ENCODE measurements at places on chromosomes 6 and 20.

- DNase-seq: no peak
These were observed 669.7 kb upstream of the AGPAT4 start for GRCh38 chr6:161943561-161943960.

DNA sequence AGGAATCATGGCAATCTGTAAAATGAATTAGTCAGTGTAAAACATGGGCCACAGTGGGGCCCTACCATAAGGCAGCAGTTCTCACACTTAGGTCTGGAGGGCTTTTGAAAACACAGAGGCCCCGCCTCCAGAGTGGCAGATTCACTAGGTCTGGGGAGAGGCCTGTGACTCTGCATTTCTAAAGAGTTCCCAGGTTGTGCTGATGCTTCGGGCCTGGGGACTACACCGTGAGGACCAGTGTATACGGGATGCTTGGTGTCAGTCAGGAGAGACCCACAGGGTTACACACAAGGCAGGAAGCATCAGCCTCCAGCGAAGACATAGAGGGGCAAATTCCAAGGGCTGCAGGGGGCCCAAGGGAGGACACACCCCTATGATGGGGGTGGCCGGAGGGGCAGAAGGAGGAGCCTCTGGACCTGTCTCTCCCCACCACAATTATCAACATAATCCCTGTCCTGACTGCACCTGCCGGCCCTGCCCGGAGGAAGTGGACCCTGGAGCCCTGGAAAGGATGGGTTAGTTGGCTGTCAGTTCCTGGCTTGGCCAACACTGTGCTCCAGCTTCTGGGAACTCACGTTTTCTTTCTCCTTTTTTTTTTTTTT lies 46.7 kb downstream of the FGD2 start:
- DNase-seq: no peak

DNA sequence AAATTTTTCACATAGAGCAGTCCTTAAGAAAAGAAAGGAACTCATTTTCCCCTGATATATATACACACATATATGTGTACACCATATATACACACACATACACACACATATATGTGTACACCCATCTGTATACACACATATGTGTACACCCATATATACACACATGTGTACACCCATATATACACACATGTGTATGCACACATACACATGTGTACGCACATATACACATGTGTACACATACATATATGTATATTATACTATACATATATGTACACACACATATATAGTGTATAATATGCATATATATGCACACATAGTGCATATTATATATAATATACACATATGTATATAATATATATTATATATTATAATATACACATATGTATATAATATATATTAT lies 9.1 kb downstream of the MAP3K4 start:
- DNase-seq: no peak

DNA sequence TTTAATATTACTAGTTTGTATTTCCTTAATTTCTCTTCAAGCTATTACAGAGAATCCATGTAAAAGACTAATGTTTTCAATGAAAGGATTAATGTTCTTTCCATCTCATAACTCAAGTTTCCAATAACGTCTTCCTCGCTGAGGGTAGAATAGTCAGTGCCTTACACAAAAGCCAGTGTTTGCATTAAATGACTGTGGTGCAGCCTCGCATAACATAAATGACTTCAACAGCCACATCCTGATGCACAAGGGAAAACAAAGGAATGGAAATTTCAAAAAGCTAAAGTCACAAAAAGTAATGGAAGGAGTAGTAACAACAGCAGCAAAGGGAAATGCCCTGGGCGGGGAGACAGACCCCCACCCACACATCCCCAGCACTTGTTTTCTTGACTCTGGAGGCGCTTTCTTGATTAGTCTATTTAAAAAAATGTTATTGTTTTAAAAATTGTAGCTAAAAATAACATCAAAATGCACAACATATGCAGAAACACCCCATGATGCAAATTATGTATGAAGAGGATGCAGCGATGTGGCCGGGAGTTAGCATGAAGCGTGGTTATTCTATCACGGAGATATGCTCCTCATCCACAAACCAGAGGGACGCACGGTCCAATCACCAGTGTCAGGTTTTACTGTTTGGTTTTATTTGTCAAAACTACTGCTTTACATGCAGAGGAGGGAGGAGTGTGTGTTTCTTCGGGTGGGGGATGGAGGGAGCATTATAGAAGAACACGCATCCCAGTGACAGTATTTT lies 228.6 kb downstream of the GMPR start:
- no peak for DNase-seq

- no peak for DNase-seq
These were observed 36.1 kb upstream of the OPRM1 start for GRCh38 chr6:154002894-154003293.

GRCh38 chr20:672963-673602 lies 2.5 kb downstream of the SCRT2 start:
- DNase-seq: no peak

DNA sequence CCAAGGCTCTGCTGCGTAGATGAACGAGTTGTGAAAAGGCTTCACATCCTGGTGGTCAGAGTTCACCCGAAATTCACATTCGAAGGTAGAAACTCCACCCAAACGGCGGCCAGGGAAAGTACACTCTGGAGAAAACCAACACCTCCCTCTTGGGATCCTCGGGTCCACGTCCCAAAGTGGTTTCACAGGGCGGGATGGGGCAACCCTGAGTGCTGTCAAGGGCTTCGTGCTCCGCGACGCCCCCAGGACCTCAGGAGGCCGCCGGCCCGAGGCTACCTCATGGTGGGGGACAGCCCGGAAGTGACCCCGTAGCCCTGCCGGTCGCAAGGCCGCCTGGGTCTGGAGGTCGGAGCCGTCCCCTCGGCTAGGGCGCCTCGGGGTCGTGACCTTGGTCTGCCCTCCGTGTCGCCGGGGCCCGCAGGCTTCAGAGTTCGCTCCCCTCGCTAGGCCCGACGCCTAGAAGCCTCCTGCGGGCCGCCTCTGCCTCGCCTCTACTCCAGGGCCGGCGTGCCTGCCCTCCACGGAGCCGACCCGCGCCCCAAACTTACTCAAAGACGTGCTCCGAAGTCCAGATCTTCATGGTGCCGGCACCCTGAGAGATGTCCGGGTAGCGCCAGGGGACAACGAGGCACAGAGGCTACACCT lies at the start of gene PRELID3B:
TSS of gene PRELID3B (minus strand) at position 636 of the 645 bp plus-strand sequence. CDS start at position 580, 56 bp downstream.
- peak; percentile 9 for DNase-seq

- no peak for DNase-seq
These were observed 563.0 kb upstream of the AGPAT4 start for GRCh38 chr6:161836643-161837448.

DNA sequence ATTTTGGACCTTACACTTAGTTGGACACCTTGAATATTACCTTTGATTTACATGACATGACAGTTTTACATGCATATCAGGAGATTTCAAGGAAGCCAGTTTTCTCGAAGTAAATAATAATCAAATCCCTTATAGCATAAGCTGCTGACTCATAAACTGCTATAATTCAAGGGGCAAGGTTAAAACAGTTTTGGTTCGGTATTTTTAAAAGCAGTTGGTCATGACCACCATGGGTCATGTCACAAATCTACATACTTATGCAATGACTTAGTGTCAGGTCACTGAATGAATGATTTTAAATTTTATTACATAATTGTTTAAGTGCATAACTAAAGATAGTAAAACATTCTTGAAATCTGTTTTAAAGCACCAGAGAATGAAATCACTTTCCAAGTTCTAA lies 158.0 kb downstream of the DST start:
- no peak for DNase-seq

DNA sequence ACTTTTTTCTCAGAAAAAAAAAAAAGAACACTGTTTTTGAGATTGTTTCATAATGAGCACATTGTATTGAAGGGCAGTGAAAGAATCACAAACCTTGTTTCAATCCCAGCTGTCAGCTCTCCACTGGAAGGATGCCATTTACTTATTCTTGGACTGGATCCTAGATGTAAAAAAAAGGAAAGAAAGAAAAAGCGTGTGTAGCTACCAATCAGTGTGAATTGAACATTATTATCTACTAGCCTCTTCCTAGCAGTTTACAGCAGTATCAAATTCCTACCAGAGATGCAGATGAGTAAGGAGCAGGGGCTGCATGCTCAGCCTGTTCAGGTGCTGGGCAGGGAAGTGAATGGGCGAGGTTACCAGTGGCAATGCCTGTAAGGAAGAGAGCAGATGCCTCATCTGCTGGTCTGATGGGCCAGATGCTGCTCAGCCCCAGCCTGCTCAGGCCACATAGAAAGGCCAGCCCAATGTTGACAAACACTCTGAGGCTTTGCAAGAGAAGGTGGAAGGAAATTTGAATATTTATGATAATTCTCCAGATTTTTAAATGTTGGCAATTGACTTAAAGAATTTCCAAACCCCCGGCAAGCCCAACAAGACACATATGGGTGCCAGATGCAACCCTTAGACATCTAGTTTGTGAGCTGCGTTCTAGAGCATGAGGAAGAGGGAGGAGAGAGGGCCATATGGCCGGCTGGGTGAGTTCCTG lies 189.5 kb downstream of the IBTK start:
- peak; percentile 52 for DNase-seq

- DNase-seq: no peak
These were observed 8.5 kb downstream of the SPTLC3 start for GRCh38 chr20:13017235-13017634.

DNA sequence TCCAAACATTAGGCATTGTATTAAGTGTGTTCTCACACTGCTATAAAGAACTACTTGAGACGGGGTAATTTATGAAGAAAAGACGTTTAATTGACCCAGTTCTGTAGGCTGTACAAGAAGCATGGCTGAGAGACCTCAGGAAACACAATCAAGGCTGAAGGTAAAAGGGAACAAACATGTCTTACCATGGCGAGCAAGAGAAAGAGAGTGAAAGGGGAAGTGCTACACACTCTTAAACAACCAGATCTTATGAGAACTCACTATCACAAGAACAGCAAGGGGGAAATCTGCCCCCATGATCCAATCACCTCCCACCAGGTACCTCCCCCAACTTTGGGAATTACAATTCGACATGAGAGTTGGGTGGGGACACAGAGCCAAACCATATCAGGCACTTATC lies 86.6 kb upstream of the TOP1 start:
- DNase-seq: no peak

DNA sequence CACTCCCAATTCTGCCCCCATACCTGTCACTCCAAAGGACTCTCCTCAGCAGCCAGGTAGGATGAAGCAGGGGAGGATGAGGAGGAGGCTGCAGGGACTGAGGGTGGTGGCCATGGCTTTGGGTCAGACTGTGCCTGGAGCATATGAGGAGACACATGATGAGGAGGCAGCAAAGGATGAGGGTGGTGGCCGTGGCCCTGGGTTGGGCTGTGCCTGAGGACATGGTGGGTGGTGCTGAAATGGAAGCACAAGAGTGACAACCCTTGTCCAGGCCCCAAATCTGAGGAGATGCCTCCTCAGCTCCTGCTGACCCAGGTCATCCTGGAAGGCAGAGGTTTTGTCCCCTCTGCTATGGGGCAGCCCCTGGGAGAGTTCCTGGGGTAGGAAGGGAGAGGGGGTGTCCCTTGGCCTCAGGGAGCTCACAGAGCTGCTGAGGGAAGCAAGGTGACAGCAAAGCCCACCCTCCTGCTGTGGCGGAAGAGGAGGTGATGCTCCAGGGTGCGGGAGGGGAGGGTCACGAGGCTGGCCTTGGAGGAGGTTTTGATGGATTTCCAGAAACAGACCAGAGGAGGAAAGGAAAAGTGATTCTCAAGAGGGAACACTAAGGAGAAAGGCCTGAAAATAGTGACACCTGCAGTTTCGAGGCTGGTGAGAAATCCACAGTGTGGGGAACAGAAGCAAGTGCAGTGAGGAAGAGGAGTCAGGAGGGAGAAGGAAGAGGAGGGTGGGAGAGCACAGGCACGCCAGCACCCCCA lies 4.6 kb downstream of the RAET1G start:
- no peak for DNase-seq

- no peak for DNase-seq
These were observed 810 bp downstream of the LAMP5 start for GRCh38 chr20:9515214-9515585.

GRCh38 chr6:125357515-125358256 lies 55.9 kb upstream of the HDDC2 start:
- DNase-seq: no peak

- no peak for DNase-seq
These were observed 9.8 kb downstream of the ULBP2 start for GRCh38 chr6:149951626-149952025.

DNA sequence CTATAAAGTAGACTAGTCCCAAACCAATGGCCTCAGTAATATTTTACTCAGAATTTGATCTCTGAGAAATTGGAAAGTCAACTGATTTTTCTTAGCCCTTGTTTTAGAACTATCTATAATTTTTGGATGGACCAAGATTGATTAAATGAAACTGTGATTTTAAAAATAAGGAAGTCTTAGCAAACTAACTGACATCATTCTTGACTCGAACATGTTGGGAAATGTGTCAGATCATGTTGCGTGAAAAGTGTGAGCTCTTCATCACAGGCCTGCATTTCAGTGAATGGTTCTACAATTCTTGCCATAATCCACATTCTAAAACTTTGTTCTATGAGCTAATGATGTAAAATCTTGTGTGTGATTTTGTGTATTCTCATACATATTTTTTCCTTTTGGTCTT lies 11.0 kb downstream of the TNFAIP3 start:
- no peak for DNase-seq

DNA sequence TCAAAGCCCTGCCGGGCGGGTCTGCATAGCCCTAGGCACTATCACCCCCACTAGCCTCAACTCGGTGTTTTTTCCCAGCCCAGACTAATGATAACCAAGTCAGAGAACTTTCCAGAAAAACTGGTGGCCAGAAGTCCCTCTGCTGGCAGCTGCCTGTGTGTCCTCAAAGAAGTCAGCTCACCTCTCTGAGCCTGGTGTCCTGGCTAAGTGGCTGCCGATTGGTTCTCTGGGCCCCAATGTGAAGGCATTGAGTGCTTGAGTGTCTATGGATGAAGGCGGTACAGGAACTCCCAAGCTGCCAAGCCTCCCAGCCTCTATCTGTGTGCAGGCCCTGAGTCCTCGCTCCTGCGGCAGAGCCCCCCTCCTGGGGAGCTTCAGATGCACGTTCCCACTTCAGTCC lies 355.6 kb downstream of the TAF4 start:
- DNase-seq: no peak
